ENCODE measurements at places on chromosomes 5 and 9. TPM values are rescaled to one million over a fixed set of nuclear protein-coding genes. Genes with fewer than 3 reads are reported as not detected.

DNA sequence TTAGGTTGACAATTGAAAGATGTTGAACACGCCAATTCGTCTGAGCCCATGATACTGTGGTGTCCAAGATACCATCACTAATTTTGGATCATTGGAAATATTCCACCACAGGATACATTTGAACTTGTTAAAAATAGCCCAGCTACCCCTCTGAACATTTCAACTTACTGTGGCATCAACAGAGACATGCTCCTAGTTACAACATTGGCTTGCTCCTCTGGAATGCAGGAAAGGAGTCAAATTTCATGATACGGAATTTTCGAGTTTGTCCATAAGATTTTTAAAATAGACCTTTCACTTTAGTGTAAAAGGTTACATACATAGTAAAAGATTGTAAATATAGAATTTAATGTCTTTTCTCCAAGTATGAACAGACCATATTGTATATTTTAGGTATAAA lies 12.8 kb downstream of the SEMA5A start:
- DNase-seq, result no peak

DNA sequence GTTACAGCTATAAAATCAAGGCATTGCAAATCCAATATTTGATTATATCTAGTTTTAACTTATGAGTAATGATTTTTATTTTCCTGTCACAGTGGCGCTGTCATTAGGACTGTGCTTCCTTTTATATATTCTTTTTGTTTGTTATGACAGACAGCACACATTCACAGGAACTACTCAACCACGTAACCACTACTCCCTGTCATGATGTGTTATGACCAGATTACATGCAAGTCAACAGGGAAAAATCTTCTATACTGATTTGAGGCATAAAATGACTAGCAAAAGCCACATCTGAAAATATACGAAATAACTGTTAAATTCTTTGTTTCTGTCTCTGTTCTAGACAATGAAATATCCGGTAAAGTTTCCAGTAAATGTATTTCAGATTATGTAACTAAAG lies 25.4 kb downstream of the SREK1 start:
- peak; percentile 6 for DNase-seq

GRCh38 chr5:148962761-148963324 lies 100.0 kb downstream of the SH3TC2 start:
- DNase-seq, result no peak

DNA sequence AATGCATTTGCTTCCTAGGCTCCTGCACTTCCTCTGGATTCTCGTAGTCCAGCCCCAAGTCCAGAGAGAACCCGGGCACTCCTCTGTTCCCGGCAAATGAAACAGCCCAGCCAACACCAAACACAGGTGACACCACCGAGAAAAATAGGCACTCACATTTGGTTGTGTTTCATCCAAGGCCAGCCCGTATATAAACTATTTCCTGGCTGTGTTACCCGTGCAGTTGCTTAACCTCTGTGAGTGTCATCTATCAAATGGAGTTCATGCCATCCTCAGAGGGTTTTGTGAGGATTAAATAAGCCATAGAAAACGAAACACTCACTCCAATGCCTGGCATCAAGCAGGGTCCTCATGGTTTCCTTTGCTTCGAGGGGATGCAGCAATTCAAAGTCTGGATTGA lies 115.2 kb downstream of the BOD1 start:
- no peak for DNase-seq

DNA sequence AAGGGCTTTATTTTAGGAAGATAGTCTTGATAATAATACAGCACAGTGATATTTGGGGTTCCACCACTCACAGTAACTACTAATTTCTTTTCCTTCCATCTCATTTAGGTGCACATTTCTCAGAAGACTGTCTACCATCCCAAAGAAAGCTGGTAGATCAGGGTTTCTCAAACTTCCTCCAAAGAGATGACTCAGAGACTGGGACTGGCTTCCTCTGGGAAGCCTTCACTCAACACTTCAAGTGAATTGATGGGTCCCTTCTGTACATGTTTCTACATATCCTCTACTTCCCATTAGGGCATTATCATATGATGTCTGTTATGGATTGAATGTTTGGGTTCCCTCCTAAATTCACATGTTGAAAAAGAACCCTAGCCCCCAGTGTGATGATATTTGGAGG lies 138.5 kb downstream of the SPOCK1 start:
- DNase-seq, result no peak

- DNase-seq, result no peak
Measured at GRCh38 chr5:95995962-95996489, 34.4 kb upstream of the ELL2 start.

DNA sequence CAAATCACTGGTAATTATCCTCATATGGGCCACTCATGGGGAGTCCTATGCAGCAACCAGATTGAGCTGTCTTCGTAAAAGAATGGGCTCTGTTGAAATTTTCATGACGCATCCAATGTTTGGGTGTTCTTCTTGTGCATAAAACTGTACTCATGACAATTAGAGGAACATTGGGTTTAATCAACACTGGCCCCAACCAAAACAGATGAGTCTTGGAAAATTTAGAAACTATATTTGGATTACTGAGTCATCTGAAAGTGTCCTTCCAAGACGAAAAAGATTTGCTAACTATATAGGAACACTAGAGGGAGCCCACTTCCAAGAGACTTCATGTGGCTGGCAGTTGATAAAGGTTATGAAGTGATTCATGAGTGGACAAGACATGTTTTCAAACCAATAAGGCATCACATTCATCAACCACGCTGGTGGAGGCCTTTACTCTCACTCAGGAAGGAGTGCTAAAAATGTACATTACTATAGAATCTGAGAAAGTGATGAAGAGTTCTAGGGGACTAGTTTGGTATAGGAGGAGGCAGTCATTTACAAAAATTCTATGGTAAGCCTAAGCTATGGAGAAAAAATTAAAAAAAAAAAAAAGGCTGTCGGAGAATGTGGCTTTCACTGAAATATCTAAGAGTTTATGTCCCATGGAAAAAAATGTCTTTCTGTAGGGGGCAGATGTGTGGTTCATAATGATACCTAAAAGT lies 313.5 kb downstream of the PRDM9 start:
- DNase-seq, result no peak

GRCh38 chr5:39498278-39498952 lies 73.6 kb upstream of the DAB2 start:
- DNase-seq, result no peak

- peak; percentile 79 for DNase-seq
Measured at GRCh38 chr5:177446200-177447065, at the start of gene PRR7. Gene PRR7, plus strand, starts transcription at chr5:177446814. Its CDS starts 8,254 bp downstream, at chr5:177455068.

DNA sequence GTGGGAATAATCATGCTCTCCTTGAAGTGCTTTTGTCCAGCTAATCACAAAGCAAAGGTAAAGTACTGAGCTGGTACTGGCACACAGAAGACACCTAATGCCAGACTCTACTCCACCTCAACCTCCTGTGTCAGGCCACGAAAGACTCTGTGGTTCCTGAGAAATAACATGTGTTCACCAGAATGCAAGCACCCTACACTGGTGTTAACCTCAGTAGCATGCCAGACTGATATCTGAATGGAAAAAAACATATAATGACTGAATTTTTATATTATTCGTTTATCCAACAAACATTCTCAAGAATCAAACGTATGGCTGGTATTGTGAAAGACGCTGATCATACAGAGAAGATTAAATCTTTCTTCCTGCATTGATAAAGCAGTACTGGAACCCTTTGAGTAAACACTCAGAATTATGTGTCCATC lies 97.1 kb upstream of the IFNE start:
- DNase-seq, result no peak

GRCh38 chr5:56211298-56211865 lies 21.7 kb downstream of the ANKRD55 start:
- DNase-seq, result no peak

DNA sequence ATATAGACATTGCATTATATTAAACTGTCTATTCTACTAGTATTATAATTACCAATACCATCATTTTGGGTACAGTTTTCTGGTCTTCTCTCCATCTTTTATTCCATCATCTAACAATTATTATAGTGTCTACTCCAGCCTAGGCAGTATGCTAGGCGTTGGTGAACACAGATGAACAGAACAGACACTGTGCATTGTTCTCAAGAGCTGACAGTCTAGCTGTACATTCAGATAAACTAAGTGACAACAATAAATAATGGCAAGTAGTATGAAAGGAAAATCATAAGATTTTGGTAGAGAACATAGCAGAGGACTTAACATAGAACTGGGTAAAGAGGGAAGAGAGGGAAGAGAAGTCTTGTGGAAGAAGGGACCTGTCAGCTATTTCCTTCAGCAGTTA lies 12.5 kb upstream of the SGCD start:
- no peak for DNase-seq

DNA sequence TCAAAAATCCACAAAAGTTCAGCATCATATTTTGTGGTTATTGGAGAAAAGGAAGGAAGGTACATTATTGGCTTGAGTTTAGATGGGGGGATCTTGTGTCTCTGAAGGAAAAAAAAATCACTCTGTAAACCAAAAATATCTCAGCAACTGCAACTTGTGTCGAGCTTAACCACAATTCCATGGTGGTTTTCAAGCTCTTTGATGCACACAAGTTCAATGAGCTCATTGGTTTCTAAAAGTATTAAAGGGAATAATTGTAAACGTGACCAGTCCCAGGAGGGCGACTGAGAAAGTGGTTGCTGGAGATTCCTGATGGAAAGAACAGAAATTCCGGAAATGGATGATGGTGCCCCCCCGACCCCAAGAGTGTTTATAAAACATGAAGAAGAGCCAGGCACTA lies 173.8 kb downstream of the PSAT1 start:
- no peak for DNase-seq

- no peak for DNase-seq
Measured at GRCh38 chr9:121963528-121963995, 129.5 kb downstream of the TTLL11 start.

DNA sequence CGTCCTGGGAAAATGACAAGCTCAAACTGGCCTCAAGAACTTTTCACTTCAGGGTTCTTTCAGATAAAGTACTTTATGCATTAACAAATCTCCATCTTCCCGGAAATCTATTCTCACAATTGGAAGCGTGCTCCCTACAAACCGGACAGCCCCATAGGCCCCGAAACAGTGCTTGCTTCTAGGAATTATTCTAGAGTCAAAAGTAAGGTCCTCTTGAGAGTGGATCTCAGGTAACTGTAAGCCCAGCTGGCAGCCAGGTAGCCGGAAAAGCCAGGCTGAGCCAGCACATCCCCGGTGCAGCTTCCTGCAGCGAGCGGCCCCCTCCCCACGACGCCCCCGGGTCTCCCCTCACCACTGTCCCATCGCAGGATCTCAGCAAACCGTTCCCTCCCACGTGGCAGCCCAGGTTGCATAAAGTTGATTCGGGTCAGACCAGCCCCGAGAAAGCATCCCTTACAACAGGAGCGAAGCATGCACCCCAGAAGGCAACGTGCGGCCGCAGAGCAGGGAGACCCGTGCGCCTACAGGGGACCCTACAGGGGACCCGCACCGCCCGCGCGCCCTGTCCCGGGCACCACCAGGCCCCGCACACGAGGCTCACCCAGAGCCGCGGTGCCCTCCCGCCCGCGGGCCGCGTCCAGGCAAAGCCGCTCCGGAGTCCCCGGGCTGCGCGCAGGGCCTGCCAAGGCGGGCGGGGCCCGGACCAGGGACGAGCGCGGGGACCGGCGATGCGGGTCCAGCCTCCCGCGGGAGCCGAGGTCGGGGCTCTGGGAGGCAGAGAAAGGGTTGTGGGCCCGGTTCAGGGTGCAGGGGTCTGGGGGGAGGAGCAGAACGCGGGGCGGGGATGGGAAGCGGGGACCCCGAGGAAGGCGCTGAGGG lies 920 bp downstream of the LPCAT1 start:
- peak; percentile 31 for DNase-seq

- peak; percentile 24 for DNase-seq
Measured at GRCh38 chr5:56900858-56901578, 8.4 kb upstream of the SETD9 start.

DNA sequence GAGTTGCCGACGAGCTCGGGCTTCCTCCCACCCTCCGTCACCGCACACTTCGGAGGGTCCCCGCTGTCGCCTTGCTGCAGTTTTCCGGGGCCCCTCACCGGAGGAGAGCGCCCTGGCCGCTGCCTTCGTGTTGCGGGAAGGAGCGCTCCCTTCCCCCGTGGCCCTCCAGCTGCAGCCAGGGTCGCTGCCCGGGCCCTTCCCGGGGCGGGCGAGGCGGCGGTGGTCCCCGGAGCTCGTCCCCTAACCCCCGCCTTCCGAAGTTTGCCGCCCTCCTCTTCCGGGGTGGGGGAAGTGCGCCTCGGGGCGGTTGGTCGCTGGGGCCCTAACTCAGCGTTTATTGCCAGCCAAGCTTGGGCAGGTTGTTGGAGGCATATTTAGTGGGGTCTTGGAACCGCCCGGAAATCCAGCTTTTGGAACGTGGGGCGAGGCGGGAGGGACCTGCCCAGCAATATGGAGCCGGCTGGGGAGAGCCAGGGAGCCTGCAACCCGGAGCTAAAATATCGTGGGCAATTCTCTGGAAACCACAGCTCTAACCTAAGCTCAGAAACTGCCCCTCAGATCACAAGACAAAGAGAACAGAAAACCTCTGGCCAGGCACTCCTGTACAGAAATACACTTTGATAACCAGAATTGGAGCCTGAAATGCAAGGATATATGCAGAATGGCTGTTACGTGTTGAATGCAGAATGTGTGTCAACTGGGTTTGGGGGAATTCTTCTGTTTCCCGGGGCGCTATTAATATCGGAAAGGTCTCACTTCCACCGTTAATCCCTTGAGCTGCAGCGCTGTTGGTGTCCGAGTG lies 890 bp downstream of the PIK3R1 start:
- DNase-seq, result peak; percentile 73

GRCh38 chr9:131436865-131437271 lies 43.0 kb downstream of the PRRC2B start:
- DNase-seq, result no peak

- no peak for DNase-seq
Measured at GRCh38 chr5:180259260-180259611, 32.6 kb downstream of the MAPK9 start.

DNA sequence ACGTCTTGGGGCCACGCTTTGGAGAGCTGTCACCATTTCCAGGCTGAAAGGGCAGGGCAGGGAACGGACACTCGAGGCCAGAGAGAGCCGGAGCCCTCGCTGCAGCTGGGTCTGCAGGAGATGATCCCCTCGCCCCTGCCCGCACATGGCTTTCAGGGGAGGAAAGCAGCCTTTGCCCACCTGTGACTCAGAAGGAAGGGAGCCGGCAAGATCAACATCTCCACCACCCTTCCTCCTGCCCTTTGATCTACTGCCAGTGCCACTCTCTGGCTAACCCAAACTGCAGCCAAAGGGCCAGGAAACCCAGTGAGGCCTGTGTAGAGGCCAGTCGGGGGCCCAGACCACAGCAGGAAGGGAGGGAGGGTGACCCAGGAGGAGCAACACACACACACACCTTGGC lies 137.1 kb upstream of the ERCC6L2 start:
- no peak for DNase-seq

GRCh38 chr5:154087260-154087659 lies 48.5 kb downstream of the MFAP3 start:
- no peak for DNase-seq

GRCh38 chr5:39080597-39081204 lies 6.5 kb upstream of the RICTOR start:
- peak; percentile 43 for DNase-seq

GRCh38 chr5:96058084-96058483 lies 96.4 kb upstream of the ELL2 start:
- no peak for DNase-seq

The PRR16 gene
- not detected for total RNA-seq

The FAXDC2 gene
- 0.43 TPM for total RNA-seq

The LCN10 gene
- total RNA-seq, result 0.70 TPM

The PURA gene
- 14.2 TPM for total RNA-seq

The CFAP90 gene
- not detected for total RNA-seq

The TTF1 gene
- total RNA-seq, result 23.3 TPM

The LMX1B gene
- not detected for total RNA-seq
